Activated T-helper 1 cell treated with Interleukin-2 at 50 U/mL for 16 hours (primary cell): ENCODE measurements at places on chromosomes 12 and 14.
A peak's percentile ranks its signal among the peaks of the same experiment; 100 is the strongest.

- no peak for DNase-seq
Observed at GRCh38 chr14:59020382-59020781, 168.1 kb upstream of the DAAM1 start.

DNA sequence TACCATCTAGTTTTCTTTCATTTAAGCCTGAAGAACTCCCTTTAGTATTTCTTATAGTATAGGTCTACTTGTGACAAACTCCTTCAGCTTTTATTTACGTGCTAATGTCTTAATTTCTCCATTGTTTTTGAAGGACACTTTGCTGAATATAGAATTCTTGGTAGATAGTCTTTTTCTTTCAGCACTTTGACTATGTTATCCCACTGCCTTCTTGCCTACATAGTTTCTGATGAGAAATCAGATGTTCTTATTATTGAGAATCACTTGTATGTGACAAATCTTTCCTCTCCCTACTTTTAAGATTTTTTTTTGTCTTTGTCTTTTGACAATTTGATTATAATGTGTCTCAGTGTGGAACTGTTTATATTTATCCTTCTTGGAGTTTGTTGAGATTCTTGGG, 5.1 kb upstream of the MIS18BP1 start:
- no peak for DNase-seq

GRCh38 chr14:44782775-44783238, 178.9 kb downstream of the KLHL28 start:
- DNase-seq: no peak

DNA sequence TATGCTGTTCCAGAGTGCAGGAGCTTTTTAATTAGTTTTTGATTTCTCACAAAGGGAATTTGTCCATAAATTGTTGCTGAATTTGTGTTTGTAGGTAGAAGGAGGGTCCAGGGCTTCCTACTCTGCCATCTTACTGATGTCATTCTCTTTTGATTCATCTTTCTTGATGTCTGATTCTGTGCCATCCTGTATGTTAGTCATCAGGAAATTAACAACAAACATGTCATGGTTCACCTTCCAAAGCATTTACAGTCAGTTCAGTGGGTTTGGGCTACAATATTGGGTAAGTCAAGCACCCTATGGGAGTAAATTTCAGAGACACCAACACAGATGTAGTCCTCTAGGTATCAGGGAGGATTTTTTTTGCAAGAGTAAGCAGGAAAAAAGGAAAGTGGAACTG, 135.2 kb upstream of the SLC38A2 start:
- DNase-seq: no peak

DNA sequence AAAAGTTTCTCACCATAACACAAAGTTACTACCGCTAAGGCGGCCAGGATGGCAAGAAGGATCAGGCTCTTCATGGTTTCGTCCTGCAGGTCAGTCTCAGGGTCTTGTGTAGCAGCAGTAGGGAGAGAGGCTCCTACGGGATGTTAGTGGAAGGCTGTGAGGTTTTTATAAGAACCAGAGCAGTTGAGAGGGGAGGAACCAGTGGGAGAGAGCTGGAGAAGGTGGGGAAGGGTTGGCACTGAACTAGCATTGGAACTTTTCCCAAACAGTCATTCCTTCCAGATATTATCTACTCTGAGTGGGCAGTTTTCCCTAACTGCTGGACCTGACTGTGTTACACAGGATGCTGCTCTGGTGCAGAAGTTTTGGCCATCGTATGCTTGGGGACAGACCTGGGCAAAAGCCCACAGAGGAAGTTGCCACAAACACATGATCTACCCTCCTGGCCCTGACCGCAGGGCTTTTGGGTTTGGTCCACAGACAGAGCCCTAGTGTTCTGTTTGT, at the start of gene MGP:
MGP (minus strand) TSS at position 137 of the 504 bp plus-strand sequence; CDS start at position 74, 63 bp downstream.
- no peak for DNase-seq

DNA sequence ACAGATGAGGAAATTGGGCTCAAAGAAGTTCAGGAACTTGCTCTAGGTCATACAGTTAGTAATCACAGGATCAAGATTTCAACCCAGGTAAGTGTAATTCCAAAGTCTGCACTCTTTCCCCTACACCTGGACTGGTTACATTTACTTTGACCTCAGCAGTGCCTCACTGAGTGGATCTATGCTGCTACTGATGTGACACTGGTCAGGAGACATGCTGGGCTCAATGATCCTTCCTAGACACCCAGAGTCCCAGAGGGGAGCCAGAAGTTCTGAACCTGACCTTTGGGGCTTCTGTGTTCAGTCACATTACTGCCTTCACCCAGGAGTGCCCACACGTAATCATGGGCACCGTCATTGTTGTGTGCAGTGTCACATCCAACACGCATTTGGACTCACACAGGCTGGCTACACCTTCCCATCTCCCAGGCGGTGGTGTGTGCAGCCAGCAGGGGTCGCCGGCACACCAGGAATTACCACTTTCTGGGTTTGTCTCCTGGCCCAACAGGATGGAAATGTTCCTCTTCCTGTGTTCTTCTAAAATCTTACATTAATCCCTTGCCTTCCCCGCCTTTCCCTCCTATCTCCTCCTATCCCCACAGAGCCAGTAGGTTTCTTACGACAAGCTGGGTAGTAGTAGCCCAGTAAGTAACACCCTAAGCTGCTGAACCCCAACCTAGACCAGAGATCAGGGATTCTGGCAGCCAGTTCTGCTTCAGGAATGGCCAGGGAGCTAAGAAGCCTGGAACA, 25.6 kb downstream of the CALCOCO1 start:
- DNase-seq: peak; percentile 56

DNA sequence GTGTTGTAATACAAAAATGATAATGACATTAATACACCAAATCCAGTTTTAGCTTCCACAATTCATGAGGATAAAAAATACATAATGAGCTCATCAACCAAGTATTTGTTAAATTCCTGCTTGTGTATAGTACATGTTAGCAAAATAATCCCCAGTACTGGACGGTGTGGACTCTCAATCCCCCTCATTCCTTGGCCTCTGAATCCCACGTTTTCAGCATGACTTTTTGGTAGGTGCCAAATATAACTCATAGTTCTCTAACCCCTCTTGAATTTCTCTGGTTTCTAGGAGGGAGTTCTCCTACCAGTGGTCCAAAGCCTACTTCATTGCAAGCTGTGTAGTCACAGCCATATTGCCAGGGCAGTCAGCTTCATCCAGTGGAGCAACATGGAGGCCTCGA, 41.4 kb upstream of the EPS8 start:
- DNase-seq: no peak

- no peak for DNase-seq
Observed at GRCh38 chr12:70240673-70241072, 2.6 kb upstream of the CNOT2 start.

- no peak for DNase-seq
Observed at GRCh38 chr14:69692594-69692993, 74.3 kb upstream of the SRSF5 start.

- no peak for DNase-seq
Observed at GRCh38 chr12:110002676-110003515, 3.7 kb downstream of the ANKRD13A start.

DNA sequence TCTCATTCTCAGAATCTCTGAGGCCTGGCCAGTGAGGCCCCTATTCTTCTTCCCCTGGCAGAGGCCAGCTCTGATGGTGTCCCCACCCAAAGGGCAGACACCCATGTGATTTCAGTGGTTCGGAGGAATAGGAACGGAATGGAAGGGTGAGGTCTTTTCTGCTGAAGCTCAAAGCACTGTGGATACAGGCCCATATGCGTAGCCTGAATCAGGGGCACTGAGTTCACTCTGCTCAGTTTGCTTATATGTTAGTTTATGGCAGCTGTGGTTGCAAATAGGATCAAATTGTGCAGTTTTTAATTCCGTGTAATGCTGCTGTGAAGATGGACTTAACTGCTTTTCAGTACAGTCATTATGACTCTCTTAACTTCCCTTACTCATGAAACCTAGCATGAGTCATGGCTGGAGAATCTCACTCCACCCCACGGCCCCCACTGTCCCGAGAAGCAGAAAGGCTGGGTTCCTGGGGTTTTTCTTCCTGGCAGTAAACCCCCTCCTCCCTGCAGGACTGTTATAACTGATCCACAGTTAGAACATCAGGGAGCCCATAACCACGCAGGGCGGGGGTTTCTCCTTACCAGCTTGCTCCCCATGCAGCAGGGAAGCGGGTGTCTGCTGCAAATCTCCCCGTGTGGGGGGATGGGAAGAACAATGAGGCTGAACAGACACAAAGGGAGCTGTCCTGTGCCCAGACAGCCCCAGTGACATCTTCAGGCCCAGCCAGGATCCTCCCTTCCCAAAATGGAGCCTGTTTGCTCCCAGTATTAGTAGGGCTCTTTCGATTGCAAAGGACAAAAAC, 122.7 kb downstream of the SLC38A6 start:
- no peak for DNase-seq

GRCh38 chr14:91341751-91342154, 75.9 kb downstream of the CCDC88C start:
- DNase-seq: no peak

DNA sequence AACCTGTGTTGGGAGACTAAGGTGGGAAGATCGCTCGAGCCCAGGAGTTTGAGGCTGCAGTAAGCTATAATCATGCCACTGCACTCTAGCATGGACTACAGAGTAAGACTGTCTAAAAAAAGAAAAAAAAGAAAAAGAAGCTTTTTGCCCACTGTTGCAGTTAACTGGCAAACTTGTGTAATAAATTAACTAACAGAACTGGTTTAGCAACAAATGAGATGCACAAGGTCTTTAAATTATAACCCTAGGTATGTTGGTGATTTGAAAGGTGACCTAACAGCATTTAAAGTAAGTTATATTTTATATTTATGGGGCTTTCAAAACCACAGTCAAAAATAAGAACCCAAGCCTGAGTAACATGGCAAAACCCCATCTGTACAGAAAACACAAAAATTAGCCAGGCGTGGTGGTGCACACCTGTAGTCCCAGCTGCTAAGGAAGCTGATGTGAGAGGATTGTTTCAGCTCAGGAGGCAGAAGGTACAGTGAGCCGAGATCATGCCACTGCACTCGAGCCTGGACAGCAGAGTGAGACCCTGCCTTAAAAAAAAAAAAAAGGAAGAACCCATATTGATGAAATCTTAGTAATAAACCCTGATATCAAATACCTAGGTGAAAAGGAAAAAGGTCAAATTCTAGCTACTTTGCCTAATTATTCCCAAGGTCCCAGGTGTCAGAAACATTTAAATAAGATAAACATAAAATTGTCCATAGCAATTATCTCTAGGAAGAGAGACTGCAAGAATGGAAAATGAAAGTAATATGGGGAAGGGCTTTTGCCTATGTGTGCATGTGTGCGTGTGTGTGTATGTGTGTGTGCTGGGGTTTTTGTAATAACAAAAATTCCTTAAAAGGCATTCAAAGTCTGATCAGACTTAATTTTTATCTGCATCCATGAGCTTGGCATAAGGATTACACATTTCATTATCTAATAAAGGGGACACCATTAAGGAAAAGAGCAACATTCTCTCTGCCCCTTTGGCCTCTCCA, 15.4 kb downstream of the SYNE2 start:
- no peak for DNase-seq

DNA sequence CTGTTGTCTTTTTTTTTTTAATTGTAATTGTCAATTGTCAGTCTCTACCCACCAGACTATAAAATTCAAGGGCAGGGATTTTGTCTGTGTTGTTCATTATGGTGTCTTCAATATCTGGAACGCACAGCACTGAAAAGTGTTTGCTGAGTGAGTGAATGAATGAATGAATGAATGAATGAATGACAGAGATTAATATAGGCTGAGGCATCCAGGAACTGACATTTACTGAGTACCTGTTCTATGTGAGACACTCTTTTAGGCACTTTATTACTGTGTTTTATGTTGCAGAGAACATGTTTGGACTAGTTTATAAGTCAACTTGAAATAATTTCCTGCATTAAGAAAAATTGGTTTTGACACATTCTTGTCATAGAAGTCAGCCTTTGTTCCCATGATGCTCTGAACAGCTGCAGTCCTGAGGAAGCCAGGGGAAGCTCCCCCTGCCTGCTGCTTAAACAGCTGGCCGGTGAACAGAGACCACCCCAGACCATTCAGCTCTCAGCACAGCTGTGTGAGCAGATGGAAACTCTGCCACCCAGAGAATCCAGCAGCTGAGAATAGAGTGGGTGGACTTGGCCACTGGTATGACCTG, 160.7 kb upstream of the CCND2 start:
- no peak for DNase-seq

GRCh38 chr12:85179680-85180270, 100.2 kb upstream of the ALX1 start:
- no peak for DNase-seq

DNA sequence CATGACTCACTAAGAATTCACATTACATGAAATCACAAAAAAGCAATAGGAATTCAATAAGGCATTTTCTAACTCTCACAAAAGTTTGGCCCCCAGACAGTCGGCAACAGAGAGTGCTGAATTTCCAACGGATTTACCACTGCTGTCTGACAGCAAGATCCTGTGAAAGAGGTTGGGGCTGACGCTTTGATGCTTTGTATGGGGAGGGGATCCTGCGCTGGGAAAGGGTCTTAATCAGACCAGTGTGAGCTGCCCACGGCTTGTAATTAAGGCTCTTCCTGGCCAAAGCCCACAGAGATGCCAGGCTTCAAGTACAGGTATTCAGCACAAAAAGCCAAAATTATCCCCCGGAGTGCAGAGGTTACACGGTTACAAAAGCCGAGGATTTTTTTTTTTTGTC, 66.8 kb upstream of the TMCC3 start:
- DNase-seq: no peak

- DNase-seq: no peak
Observed at GRCh38 chr12:25950329-25951115, 8.0 kb upstream of the RASSF8 start.

- DNase-seq: no peak
Observed at GRCh38 chr12:49283541-49284429, 11.2 kb upstream of the PRPH start.

- DNase-seq: no peak
Observed at GRCh38 chr12:11787933-11788849, 138.7 kb downstream of the ETV6 start.

DNA sequence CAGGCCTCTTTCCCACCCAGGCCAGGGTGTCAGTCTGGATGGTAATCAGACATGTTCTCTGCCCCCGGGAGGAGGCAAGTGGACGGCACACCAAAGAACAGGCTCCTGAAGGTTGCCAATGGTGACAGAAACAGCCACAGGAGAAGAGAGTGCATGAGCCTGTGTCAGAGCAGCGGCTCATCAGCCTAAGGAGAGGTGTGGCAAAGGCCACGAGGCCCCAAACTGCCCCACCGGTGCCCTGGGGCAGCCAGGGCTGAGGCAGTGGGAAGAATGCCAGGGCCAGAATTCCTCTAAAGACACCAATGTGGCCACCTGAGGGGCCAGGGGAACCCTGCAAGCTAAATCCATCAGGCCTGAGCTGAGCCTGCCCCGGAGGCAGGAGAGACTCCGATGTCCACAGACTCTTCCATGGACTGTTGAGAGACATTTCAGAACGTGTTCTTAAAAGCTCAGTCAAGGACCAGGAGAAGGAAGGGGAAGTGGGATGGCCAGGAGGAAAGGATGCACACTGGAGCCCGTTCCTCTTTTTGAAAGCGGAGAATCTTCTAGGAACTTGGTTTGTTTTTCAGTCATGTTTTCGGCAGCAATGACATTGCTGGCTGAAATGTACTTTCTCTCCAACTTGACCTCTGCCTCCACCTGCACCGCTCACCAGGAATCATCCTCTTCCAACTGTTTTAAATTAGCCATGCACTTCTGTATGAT, 176.3 kb upstream of the FKBP4 start:
- DNase-seq: no peak

GRCh38 chr12:48810903-48811431, 7.3 kb upstream of the CACNB3 start:
- DNase-seq: no peak
